RCC 7860 (cell line): ENCODE measurements at places on chromosomes 1 and 21.
A peak's percentile ranks its signal among the peaks of the same experiment; 100 is the strongest.

DNA sequence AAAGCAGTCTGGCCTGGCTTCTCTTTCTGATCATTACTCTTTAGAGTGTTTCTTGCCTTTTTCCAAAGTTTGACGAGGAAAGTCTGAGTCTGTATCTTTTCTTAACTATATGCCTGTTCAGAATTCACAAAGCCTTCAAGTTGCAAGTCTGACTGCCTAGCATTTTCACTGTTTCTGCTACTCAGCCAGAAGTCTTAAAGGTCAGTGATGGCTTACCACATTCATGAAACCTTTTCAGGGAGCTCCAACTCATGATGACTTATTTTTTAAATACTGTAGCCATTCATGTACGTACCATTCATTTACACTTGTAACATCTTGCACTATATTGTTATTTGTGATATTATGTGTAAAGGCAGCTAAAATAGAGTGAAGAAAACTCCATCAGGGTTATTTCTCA is 58.2 kb downstream of the TNFSF4 start:
- DNase-seq = no peak

- no peak for DNase-seq
Observed at GRCh38 chr1:162696286-162696862, 64.1 kb downstream of the DDR2 start.

GRCh38 chr1:173095632-173096031 is 44.9 kb upstream of the TNFSF18 start:
- DNase-seq = peak; percentile 76

- DNase-seq = peak; percentile 28
Observed at GRCh38 chr1:198125995-198126735, 30.6 kb upstream of the NEK7 start.

DNA sequence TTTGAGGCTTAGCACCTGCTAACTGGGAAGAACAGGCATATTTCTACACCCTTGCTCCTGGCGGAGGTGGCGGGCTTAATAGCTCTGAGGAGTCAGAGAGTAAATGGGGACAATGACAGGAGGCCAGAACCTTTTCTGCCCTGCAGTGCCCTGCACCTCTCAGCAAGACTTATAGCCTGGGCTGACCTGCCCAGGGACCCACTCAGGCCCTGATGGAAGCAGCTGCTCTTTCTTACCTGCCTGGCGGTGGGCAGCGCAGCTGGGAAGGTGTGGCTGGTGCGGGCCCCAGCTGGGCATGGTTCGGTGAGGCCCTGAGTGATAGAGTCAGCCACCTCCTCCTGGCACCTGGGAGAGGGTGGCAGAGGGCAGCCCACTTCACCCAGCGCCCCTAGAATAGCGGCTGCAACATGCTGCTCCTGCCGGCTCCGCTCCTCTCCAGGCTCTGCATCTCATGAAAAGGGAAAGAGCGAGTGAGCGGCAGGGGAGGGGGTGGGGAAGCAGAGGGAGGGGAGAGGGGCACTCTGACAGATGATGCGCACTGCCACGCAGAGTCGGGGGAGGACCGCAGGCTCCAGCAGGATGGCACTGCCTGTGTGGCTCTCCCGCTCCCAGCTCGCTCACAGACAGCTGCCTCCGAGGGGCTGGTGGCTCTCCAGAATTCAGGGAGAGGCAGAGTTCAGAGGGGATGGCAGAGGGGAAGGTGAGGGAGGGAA is at the start of gene RGS8:
Gene RGS8, minus strand, starts transcription at position 472 of the 713 bp plus-strand sequence. CDS start 14,938 bp downstream, outside the sequence.
- DNase-seq = no peak

DNA sequence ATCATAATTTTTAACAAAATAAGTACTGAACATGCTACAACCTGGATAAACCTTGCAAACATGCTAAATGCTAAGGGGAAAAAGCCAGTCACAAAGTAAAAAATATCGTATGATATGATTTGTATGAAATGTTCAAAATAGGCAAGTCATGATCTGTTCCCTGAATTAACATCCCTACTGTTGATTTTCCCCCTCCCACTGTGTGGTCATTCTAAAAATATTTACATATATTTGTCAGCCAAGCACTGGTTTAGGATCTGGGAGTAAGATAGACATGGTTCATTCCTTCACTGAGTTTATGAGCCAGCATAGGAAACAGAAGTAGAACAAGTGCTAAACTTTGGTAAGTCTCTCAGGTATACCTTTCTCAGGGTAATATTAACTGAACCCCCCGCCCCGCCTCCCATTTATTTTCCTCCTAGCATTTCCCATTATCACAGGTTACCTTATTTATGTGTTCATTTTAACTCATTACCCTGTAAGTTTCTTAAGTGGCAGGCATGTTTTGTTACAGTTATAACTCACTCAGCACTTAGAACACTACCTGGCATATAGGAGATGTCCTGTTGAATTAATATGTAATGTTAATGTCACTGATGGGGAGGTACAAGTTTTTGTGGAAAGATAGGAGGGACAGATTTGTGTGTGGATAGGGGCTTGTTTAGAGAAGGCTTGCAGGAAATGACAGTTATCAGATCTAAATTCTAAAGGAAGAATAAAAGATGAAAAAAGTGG is 12.3 kb downstream of the UQCRH start:
- peak; percentile 31 for DNase-seq

DNA sequence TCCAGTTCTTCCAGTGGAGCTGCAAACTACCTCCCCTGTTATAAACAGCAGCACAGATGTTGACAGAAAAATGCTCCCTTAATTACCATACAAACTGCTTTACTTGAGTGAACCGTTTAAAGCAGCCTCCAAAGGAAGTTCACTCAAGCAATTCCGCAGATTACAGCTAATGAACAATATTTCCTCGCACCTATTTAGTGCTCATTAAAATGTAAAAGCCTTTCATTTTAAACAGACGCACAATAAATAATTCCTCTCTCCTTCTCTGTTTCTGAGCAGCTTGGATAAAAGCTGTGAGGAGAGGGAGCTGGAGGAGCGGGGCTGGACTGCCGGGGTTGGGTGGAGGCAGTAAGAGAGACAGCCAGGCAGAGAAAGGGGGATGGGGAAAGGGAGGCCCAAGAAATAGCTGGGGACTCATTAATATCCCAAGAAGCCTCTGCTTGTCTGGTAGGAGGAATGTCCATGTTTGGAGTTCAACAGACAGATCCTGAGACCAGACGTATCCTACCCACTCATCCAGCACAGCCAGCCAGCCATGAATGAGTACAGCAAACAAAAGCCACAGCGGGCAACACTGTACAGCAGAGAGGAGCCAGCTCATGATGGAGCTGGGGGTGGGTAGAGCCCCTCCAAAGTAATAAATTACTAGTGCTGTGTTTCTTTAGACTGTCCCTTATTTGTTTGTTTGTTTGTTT is 227.7 kb downstream of the GPATCH2 start:
- DNase-seq = peak; percentile 31

- DNase-seq = peak; percentile 42
Observed at GRCh38 chr1:218565377-218565776, 220.2 kb downstream of the TGFB2 start.

DNA sequence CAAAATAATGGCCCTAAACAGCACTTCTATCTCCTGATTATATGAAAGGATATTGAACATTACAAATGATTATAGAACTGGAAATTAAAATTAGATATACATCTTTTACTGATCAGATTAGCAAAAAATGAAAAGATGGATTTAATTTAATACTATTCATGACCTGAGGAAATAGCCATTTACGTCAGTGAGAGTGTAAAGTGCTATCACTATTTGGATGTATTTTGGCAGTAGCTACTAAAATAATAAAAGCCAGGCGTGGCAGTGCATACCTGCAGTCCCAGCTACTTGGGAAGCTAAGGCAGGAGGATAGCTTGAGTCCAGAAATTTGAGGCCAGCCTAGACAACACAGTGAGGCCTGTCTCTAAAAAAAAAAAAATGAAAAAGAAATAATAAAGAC is 5.3 kb downstream of the C4BPB start:
- no peak for DNase-seq

DNA sequence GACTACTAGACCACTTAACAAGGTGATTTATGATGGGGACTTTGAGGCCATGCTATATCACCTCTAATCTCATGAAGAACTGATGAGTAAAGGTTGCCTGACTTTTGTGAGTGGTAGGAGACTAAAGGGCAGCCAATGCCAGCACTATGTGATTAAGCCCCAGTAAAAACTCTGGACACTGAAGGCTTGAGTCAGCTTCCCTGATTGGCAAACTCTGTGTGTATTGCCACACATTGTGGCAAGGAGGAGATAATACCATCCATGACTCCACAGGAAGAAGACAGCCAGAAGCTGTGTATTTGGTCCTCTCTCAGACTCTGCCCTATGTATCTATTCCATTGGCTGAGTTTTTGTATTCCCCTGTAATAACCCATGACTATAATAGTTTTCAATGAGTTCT is 413.3 kb upstream of the ZRANB2 start:
- no peak for DNase-seq

- no peak for DNase-seq
Observed at GRCh38 chr1:26828411-26828991, 2.0 kb downstream of the ZDHHC18 start.

DNA sequence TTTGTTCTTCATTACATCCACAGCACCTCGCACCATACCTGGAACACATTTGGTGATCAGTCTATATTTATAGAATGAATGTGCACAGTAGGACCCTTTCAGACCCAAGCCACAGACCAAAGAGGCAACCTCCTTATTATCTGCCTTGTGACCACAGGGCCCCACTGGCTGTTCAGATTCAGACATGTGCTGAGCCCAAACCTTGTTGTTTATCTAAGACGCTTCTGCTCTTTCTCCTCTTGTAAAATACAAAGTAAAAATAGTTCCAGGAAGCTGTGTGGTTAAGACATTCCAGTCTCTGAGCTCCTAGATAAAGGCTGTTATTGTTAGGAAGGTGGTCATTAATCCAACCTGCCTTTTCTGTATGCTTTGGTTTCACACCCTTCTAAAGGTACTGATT is 3.6 kb upstream of the SCMH1 start:
- DNase-seq = no peak

DNA sequence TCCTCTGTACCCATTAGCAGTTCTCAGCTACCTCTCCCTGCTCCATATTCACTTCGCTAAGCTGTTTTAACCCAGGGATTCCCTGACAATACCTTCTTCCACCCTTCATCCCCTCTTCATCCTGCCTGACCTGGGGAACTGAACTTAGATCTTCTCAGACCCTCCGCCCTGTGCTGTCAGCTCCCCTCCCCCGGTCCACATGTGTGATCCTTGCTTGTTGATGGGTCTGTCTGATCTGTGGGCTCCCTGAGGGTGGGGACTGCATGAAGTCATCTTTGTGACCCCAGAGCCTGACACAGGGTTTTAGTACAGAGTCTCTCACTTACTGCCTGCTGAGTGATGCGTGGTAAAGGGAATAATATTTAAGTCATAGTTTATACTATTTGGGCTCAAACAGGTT is 11.8 kb downstream of the CHAF1B start:
- no peak for DNase-seq

- no peak for DNase-seq
Observed at GRCh38 chr1:222918801-222919477, 104.1 kb downstream of the DISP1 start.

- DNase-seq = no peak
Observed at GRCh38 chr1:236458996-236459395, 64.8 kb upstream of the LGALS8 start.

DNA sequence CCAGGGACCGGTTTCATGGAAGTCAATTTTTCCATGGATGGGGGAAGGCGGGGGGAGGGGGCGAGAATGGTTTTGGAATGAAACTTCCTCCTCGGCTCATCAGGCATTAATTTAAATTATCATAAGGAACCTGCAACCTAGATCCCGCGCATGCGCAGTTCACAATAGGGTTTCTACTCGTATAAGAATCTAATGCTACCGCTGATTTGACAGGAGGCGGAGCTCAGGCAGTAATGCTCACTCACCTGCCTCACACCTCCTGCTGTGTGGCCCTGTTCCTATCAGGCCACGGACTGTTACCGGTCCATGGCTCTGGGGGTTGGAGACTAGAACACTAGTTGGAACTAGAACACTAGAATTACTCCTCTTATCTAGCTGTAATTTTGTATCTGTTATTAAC is 38.0 kb downstream of the PRRX1 start:
- DNase-seq = no peak

DNA sequence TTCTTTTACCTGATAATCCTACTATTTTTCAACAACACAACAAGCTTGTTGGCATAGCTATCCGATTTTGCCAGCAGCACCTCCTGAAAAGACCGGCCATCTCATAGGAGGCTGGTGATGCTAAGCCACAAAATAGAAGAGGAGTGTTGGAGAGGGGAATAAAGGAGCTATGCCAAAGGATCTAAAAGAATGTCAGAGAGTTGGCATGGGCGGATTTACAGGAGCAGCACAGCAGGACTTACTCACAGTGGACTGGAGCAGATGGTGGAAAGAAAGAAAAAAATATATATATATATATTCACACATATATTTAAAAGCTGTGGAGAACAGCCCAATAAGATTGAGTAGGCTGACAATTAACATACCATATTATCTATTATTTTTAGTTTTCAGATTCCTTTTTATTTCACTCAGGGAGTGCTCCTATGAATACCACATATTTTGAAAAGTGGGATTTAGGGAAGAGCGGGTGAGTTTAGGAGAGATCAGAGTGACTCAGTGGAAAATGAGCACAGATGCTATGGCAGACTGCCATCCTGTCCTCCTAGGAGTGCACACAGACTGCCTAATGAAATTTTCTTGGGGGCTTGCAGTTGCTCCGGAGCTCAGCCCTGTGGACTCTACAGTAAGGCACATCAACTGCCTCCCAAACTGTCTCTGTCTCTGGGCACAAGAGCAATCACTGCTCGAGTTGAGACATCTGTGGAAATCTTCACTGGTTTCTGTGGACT is 394.4 kb upstream of the CHRM3 start:
- DNase-seq = no peak

DNA sequence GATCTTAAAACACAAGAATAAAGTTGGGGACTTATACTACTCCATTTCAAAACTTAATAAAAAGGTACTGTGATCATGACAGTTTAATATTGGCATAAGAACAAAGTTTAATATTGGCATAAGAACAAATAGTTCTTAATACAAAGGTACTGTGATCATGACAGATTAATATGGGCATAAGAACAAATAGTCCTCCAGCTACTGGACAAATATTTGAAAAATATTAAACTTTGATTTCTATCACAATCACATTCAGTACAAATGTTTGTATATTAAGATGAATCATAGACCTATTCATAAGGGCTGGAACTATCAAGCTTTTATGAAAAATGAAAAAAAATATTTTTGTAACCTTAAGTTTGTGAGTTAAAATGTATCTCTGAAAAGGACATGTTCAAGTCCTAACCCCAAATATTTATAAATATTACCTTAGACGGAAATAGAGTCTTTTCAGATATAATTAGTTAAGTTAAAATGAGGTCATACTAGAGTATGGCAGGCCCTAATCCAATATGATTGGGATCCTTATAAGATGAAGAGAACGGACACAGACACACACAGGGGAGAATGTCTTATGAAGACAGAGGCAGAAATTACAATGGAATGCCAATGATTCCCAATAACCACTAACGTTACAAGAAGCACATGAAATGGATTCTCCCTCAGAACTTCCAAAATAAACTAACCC is 79.1 kb upstream of the RGS1 start:
- DNase-seq = no peak

- DNase-seq = no peak
Observed at GRCh38 chr1:166969074-166969677, 6.2 kb downstream of the ILDR2 start.

- DNase-seq = no peak
Observed at GRCh38 chr1:223650465-223650864, 15.0 kb downstream of the CAPN8 start.

GRCh38 chr1:30109853-30110252 is 613.5 kb downstream of the MATN1 start:
- no peak for DNase-seq
